Suprapubic skin (tissue), 4 donors: ENCODE measurements at places on chromosomes 6 and 20. TPM values are rescaled to one million over a fixed set of nuclear protein-coding genes. Genes with fewer than 3 reads are reported as not detected.

GRCh38 chr6:142331075-142331551 is 29.3 kb downstream of the ADGRG6 start:
- no peak for DNase-seq

DNA sequence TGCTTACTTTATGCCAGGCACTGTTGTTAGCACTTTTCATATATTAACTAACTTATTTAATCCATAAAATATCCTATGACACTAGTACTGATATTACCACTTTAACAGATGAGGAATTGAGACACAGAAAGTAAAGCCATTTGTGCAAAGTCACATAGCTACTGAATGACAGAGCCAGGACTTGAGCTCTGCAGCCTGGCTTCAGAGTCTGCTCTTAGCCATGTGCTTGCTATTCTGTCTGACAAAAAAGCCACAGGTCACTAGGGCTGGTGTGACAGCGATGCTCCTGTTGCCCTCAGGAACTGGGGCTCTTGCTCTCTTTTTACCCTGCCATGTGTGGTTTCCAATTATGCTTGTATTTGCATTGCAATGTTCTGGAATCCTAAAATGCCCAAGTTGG is 44.7 kb upstream of the RNF8 start:
- DNase-seq: no peak

Gene ZNF311
- total RNA-seq: 0.47 TPM

Gene BCAS1
- total RNA-seq: 2.1 TPM

Gene SFTA2
- total RNA-seq: not detected
